ENCODE measurements at places on chromosomes 13 and 19.
A peak's percentile ranks its signal among the peaks of the same experiment; 100 is the strongest.

GRCh38 chr19:44002212-44002565 is 568 bp upstream of the ZNF230 start:
- DNase-seq, result no peak

DNA sequence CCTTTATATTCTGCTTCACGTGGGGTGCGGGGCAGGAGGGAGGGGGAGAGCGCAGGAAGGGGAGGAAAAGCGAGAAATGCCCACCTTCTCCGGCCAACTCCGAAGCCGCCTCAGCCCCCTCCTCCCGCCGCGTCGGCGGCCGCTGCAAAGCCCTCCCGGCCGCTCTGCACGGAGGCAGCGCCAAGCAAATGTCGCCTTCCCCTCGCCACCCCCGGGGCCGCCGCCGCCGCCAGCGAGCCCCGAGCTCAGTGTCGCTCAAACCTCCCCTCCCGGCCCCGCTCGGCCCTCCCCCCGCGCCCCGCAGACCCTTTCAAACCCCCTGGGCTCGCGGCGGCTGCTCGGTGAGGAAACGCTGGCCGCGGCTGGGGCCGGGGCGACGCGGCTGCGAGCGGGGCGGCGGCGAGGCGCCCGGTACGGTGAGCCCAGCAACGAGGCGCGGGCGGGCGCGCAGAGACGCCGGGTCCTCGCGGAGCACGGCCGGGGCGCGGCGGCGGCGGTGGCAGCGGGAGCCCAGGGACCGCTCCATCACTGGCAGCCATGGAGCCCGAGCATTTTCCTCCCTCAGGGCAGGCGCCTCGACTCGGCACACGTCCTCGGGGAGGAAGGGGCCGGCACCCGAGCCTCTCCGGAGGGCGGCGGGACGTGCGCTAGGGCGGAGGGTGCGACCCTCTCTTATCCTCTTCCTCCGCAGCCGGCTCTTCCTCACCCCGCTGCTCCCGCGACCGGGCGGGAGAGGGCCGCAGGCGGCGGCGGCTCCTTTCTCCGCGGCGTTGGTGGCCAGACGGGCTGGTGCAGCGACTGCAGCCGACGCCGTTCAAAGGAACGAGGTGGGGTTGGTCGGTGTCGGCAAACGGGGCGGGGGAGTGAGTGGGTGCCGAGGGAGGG is 463 bp upstream of the TSC22D1 start:
- peak; percentile 65 for DNase-seq

DNA sequence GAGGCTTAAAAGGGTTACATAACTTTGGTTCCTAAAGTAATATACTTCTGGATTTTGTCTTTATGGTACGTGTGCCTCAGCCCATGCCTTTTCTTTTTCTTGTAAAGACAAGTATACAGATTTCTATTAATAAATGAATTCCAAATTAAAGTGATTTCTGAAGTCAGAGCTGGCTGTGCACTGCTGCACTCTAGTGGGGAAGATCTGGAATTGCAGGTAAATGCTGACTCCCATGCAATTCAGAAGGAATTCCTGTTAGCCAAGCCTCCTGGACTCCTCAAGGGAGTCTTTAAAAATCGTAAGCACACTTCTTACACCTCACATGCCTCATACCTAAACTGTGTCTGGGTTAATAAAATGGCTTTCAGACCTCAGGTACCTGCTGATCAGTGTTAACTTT is 118.4 kb upstream of the SLC7A1 start:
- DNase-seq, result no peak

DNA sequence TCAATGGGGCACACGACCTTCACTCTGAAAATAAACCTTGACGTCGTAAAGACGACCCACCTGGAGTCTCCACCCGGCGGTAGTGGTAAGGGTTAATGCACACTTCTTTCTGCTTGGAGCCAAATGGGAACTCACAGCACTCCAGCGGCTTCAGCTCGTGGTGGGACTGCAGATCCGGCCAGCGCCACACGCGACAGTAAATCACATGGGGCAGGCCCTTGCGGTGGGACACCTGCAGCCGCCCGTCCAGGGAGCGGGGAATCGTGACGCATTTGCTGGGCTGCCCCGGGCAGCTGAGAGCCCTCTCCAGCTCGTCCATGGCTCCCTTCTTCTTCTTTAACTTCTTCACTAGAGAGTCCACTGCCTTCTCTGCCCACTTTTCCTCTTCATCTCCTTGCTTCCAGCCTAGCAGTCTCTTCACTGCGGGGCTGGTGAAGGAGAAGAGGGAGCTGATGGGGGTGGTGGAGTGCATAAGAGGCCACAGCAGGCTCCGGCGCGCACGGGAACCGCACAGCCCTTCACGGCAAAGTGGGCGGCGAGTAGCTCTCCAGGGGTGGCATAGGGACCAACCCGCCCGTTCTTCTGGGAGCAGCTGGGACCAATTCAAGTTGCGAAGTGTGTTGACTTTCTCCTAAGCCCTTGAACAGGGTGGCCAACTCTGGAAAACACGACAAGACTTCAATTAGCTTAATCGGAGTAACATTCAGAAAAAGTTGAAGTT is 40.7 kb downstream of the SMAD9 start:
- no peak for DNase-seq

- DNase-seq, result no peak
Measured at GRCh38 chr13:50513300-50513877, 330.1 kb downstream of the DLEU7 start.

DNA sequence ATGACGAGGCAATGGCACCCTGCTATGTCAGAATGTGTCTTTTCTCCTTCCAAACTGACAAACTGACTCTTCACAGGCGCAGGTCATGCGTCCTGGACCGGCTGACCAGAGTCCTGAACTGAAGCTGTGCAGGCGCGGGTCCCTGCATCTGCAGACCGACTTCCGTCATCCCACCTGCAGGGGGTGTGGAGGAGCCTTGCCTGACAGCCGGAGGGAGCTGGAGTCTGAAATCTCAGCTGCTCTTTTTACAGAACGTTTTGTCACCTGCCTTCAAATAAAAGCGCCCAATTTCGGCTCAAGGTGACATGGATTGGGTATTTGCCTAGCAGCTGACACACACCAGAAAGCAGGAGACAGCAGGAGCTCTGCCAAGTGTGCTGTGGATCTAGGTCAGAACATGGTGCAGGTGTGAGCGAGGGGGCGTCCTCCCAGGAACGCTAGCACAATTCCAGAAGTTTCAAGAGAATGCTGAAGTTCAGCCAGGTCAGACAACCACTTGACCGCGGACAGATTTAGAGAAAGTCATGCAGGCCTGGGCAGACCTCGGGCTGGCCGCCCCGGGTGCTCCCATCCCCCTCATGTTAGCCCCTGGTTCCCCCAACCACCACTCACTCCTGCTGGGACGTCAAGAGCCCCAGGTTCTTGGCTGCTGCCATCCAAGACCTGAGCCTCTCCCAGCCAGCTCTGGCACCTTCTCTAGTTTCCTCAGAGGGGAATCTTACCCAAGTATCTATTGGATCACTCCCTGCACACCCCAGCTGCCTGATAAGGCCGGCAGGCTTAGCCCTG is 32.8 kb downstream of the ELL start:
- no peak for DNase-seq

- DNase-seq, result no peak
Measured at GRCh38 chr19:33509774-33510173, 11.8 kb downstream of the PEPD start.

GRCh38 chr19:50719566-50719965 is at the start of gene SHANK1:
Gene SHANK1 (minus strand): TSS chr19:50719802. CDS start chr19:50716919, 2,883 bp downstream.
- no peak for DNase-seq

- DNase-seq, result no peak
Measured at GRCh38 chr19:39193803-39194202, 3.0 kb upstream of the NCCRP1 start.

DNA sequence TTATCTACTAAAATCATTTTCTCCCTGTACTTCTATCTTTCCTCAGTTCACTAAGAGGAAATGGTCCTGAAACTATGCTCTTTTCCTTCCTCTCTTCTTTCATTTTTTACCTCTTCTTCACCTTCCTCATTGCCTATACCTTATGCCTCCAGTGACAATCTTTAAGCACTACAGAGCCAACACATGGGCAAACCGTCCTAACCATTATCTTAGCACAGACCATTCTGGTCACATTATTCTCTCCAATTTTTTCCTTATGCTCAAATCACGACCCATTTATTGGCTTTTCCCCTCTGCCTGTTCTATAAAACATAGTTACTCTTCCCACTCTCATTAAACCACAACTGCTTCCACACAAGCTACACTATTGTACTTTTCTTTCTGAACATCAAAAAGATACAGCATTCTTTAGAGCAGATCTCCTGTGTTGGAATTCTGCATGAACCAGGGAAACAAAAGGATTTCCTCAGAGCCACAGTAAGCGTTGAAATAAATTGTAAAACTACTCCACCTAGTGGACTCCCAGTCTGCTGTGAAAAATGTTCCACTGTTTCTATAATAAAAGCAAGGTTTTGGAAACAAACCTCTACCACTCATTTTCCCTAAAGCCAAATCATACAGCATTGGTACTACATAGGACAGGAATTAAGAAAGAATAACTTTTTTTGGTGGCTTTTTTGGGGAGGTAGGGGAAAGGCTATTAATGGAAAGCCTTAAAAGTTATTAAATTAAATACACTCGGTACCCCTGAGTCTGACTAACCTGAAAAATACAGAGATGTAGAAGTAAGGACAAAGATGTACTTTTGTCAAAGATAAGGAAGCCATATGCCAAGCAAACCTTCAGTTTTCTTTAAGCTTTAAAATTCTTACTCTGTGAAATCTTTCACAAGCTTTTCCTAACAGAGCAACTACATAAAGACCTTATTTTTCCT is 19.5 kb downstream of the NUFIP1 start:
- DNase-seq, result no peak

DNA sequence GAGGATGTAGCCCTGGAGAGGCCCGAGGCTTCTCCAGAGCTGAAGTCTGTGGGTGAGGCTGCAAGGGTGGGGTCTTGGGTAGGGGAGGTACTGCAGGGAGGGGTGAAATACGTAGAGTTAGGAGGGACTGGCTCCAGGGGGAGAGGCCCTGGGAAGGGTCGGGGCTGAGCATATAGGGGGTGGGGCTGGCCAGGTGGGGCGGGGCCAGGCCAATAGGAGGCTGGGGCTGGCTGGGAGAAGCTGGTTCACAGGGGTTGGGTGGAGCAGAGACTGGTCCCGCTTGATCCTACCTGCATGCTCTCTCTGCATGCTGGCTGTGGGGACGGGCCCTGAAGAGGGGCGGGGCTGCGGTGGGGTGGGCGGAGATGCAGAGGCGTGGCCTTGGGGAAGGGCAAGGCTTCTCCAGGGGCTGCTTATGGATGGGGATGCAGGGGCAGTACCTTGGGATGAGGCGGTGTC is 51.9 kb downstream of the CELF5 start:
- DNase-seq, result peak; percentile 62

DNA sequence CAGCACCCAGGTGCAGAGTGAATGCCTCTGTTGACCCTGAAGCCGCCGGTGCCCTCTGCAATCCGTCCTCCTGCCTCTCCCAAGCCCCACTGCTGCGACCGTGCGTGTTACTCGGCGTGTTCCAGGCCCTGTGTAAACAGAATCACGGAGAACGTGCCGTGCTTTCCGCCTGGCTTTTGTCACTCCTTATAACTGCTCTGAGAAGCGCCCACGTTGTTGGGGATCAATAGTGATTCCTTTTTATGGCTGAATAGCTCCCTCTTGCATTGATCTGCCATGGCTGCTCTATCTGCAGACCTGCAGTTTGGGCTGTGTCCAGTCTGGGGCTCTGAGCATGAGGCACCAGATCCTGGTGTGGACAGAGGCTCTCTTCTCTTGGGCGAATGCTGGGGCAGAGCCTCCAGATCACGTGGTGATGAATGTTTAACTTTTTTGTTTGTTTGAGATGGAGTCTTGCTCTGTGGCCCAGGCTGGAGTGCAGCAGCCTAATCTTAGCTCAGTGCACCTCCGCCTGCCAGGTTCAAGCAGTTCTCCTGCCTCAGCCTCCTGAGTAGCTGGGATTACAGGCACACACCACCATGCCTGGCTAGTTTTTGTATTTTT is 15.8 kb downstream of the ADPRHL1 start:
- no peak for DNase-seq

- DNase-seq, result no peak
Measured at GRCh38 chr19:43818500-43818899, 8.6 kb upstream of the ZNF283 start.

GRCh38 chr13:113979791-113980471 is 6.1 kb upstream of the C13orf46 start:
- no peak for DNase-seq

GRCh38 chr13:92989301-92989700 is 237.3 kb upstream of the GPC6 start:
- DNase-seq, result no peak

DNA sequence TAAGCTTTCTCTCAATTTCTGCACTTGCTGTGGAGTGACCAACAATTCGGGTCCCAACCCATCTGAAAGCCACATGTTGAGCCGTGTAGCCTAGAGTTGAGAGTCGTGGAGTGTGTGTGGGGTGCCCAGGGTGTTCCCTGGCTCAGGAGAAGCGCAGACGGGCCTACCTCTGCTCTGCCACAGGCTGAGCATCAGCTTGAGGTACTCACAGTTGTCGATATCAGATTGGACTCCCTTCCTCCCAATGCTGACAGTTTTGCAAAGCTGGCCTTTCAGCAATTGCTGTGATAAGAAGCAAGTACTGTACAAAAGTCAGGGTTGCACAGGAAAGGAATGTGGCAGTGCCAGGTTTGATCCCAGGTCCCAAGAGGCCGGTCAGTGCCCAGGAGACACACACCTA is 133.4 kb upstream of the SPACA7 start:
- no peak for DNase-seq

GRCh38 chr19:42185277-42185676 is 32.2 kb downstream of the DEDD2 start:
- DNase-seq, result no peak

- no peak for DNase-seq
Measured at GRCh38 chr13:83716121-83716520, 166.2 kb downstream of the SLITRK1 start.

DNA sequence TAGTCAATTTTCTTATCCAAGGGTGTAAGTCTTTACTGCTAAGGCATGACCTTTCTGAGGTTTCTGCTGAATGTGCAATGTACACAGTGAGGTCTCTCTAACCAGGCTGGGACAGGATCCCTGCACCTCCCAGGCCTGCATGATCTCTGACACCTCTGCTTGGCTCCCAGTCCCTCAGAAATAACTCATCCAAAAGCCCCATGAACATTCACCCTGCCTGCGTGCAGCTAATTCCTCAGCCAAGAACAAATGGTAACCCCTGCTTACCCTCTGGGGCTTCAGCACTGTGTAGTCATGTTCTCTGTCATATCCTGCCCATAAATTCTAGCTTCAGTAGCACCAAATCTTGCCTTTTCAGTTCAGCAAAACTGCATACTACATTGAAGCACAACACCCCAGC is 1146.3 kb upstream of the MIR17HG start:
- no peak for DNase-seq

DNA sequence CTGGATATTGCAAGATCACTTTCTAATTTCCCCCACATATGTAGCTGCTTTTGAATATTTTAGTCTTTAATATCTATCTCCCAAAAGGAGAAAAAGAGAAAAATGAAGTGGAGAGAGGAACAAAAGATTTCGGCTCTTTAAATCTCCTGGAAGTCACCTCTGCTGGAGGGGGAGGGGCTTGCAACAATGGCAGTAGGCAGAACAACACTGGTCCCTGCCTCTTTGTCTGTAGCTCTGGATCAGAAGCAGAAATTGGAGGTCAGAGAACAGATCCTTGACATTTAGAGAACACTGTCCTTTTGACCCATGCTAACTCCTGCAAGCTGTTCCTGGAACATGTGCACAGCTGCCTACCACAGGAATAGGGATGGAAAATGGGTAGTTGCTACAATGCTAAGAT is 86.7 kb upstream of the GPR12 start:
- no peak for DNase-seq

Measured in GM20000 (cell line).